ENCODE measurements at places on chromosomes 3 and 15. TPM values are rescaled to one million over a fixed set of nuclear protein-coding genes. Genes with fewer than 3 reads are reported as not detected.

DNA sequence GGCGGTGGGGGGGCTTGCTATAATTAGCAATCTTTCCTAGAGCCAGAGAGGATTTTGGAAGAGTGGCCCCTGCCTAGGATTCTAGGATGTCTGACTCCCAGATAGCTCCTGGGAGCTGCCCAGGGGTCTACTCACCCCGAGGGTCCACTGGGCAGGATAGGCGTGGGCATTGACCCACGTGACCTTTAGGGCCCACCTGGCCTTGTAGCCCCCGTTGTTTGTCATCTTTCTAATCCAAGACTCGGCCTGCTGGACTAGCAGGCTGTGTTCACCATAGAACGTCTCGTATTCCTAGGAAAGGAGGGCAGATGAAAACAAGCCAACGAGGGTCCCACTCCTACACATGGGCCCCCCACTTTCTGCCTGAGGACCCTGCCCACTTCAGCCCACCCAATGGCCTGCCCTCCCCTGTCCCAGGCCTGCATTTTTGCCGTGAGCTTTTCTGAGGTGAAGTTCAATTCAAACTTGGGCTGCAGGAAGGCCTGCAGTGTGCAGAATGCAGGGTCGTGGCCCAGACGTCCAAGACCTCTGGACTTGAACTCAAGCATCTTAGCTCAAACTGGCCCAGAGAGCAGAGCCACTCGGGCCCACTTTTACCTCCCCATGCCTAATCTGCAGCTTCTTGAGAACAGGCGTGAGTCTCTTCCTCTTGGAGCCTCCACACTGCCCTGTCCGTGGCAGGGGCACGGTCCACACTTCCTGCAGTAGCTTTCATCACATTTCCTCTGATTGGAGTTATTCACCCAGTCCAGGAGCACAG is 41.5 kb downstream of the MUC4 start:
- no peak for DNase-seq

DNA sequence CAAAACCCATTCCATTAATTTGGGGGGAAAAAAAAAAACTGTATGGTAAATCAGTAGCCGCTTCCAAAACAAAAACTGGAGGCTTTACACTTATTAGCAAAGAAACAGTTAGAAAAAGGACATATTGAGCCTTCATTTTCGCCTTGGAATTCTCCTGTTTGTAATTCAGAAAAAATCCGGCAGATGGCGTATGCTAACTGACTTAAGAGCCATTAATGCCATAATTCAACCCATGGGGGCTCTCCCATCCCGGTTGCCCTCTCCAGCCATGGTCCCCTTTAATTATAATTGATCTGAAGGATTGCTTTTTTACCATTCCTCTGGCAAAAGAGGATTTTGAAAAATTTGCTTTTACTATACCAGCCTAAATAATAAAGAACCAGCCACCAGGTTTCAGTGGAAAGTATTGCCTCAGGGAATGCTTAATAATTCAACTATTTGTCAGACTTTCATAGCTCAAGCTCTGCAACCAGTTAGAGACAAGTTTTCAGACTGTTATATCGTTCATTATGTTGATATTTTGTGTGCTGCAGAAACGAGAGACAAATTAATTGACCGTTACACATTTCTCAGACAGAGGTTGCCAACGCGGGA is 9.4 kb upstream of the RPL24 start:
- DNase-seq: no peak

- DNase-seq: no peak
Observed at GRCh38 chr3:137820366-137820765, 56.3 kb downstream of the SOX14 start.

GRCh38 chr3:143429628-143430514 is 310.3 kb downstream of the CHST2 start:
- no peak for DNase-seq

DNA sequence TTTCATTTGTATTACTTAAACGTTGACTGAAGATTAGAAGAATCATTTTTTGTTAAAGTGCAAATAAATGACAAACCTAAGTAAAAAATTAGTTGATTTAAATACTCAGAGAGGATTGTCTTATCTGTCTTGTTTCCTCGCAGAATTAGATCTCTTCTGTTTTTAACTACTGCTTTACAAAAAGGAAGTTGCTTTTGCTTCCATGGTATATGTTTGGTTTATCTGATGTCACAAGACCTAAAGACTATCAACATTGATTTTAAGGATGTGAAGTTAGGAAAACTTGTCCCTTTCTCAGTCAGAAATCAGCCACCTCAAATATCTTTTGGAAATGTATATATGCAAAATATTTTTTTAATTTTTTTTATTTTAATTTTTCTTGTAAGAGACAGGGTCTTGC is 28.7 kb downstream of the GPR171 start:
- no peak for DNase-seq

GRCh38 chr3:149992416-149993058 is 21.8 kb upstream of the PFN2 start:
- no peak for DNase-seq

GRCh38 chr15:27903405-27903804 is 195.7 kb downstream of the OCA2 start:
- DNase-seq: no peak

DNA sequence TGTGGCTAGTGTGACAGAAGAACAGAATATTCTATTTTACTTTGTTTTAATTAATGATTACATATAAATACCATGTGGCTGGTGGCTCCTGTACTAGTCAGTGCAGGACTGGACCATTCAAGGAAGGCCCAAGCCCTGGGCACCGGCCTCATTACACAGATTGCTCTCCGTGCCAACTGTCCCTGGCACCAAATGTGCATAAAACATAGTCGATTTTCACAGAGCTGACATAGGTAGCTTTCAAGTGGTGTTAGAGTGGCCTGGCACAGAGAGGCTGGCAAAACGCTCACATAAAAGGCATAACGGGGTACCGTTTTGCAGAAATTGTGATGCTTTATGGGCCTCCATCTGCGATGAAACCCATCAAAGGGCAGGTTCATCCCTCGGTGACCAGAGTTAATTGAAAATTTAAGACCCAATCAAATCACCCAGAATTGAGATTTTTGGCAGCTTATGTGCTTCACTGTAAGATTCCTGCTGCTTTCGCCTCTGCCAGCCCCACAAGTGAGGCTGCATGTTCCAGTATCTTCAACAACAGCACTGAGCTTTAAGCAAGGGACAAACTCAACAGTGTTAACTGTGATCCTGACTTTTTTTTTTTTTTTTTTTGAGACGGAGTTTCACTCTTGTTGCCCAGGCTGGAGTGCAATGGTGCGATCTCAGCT is 25.9 kb downstream of the RFTN1 start:
- no peak for DNase-seq

DNA sequence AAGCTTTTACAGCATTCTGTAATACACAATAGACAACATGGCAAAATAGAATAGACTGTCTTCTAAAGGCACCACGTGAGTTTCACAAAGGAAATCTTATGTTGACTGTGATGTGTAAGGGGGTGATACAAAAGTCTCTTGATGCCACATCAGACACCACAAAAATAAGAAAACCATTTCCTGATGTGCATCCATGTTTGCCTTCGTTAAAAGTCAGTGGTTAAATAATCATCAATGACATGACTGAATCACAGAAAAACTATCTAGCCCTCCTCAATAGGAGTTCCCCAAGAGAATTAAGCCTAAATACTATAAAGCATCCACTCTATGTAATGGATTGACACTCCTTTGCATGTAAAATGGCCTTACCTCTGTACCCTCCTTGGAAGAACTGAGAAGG is 198.6 kb upstream of the SLC2A2 start:
- no peak for DNase-seq

- DNase-seq: no peak
Observed at GRCh38 chr3:115279939-115280338, 132.9 kb upstream of the ZBTB20 start.

DNA sequence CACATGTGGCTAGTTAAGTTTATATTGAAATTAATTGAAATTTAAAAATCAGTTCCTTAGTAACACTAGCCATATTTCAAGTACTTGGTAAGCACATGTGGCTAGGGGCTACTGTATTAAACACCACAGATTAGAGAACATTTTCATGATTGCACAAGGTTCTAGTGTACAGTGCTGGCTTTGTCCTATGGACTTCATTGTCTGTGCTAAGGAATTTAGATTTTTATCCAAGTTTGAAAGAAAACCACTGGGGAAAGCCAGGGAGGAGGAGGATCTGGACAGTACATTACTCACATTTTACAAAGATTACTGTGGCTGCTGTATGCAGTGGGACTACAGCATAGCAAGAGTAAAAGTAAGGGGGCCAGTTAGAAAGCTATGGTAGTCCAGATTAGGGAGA is 13.9 kb downstream of the STAC start:
- DNase-seq: no peak

DNA sequence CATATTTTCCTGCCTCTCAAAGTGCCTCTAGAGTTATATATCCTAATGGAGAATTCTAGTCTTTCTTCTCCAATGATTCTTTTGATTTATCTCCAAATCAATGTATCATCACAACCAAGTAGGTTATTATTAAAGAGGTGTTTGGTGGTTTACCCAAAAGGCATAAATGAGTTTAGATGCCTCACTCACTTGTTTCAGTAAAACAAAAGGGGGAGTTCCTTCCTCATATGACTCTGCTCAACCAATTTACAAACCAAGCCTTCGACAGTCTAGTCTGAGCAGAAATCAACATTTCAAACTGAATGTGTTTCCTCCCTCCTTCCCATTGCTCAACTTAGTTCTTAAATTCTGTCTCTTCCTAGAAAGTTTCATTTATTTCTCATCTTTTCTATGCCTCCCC is 116.5 kb downstream of the TNIK start:
- DNase-seq: no peak

DNA sequence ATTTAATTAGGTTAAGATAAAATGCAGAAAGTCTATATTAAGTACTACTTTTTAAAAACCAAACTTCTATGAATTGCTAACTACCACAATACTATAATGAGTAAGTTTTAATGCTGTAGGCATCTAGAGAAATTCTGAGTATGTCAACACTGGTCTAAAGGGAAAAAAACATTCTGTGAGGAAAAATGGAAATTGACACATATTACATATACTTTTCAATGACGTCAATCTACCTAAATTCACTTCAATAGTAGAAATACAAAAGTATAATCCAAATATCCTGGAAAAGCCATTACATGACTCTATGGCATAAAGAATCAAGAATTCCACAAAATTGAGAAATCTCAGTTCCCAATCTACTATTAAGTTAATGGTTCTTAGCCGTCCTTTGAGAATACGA is 2.2 kb downstream of the SECISBP2L start:
- no peak for DNase-seq

DNA sequence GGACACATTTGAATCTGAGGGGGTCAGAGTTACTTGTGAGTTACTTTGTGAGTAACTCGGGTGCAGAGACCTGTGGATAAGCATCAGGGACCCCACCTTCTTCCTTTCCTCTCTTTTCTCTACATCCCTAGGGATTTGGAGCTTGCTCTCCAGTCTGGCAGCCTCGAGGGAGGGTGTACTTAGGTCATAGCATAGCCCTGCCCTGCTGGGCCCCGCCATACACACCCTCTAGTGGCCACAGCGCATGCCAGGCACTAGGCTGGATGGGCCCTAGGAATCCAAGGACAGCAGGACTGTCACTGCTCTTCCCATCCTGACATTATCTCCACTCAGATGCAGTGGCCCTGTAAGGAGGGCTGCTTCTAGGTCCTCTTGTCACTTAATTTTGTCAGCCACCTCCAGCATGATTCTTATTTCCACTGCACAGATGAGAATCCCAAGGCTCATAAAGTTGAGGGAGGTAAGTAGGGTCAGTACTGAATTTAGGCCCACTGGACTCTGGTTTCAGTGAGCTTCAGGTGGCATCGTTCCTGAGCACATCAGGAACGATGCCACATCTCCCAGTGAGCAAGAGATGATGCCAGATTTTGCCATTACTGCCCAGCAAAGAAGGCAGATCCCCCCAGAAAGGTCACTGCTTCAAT is 3.6 kb upstream of the SMAD6 start:
- DNase-seq: no peak

GRCh38 chr3:184791171-184791570 is 20.8 kb upstream of the VPS8 start:
- no peak for DNase-seq

DNA sequence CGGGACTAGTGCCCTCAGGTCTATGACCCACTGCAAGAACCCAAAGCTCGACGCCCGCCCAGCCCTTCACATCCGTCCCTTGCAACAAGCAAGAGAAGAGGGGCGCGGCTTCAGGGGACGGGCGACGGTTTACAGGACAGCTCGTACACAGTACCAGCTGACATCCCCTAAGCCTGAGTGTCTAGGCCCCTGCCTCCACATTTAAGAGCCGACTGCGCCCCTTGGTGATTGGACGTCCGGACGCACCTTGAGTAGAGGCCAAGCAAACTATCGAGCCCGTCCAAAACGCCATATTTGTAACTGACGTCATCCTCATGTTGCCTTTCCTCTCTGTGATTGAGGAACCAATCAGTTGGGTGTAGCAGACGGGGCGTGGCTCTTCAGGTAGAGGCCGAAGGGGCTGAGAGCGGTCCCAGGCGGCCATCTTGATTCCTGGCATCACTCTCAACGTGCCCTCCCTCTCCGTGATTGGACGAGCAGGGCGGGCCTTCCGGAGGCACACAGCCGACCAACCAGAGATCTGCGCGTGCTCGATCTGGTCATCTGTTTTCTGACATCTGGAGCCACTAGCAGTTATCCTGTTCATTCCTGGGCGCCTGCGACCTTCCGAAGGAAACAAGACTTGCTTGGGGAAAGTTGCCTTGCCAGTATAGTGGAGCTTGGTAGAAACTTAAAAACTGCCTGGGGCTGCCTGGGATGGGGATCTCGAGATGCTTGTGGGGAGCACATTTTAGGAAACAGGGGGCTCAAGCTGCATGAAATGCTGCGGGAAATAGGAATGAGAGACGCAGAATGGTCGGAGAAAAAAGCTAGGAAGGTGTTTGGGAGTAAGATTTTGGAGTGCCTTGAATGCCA is 4.0 kb upstream of the RPL14 start:
- DNase-seq: peak; percentile 99

DNA sequence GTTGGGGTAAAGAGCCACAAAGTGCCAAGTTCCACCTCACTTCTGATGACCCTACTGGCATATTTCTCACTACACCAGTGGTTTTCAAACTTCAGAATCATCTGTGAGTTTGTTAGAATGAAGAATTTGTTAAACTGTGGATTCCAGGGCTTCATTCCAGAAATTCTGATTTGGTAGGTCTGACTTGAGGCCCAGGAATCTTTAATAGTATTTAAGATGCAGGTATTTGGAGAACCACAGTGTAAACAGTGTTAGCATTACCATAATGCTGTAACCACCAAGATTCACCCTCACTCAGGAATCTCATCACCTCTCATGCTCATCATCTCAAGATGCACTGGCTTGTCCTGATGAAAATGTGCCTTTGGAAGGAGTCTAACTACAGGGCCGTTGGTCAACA is 6.0 kb downstream of the KCNMB3 start:
- no peak for DNase-seq

GRCh38 chr3:61956236-61956635 is 394.9 kb downstream of the PTPRG start:
- DNase-seq: no peak

GRCh38 chr3:127017781-127018180 is 34.9 kb downstream of the PLXNA1 start:
- no peak for DNase-seq

The ZNF502 gene
- 1.1 TPM for total RNA-seq

The EPHA3 gene
- not detected for total RNA-seq

The CTXN2 gene
- not detected for total RNA-seq

The PTX3 gene
- not detected for total RNA-seq

The OIP5 gene
- total RNA-seq: 21.1 TPM

The THOC7 gene
- total RNA-seq: 77.7 TPM

The TM6SF1 gene
- total RNA-seq: 22.4 TPM

The RSRC1 gene
- 45.1 TPM for total RNA-seq

The HDC gene
- total RNA-seq: 0.40 TPM

The GHSR gene
- total RNA-seq: not detected

Data from activated CD8-positive, alpha-beta memory T cell treated with anti-CD3 and anti-CD28 coated beads, Interleukin-2, amount 10 ng/mL, durations not matched to agents 7 days and 5 days (primary cell).